ENCODE measurements at places on chromosomes 16 and 17.

GRCh38 chr17:42251115-42251514, 25.1 kb downstream of the STAT5B start:
- DNase-seq, result no peak

- DNase-seq, result no peak
Observed at GRCh38 chr16:85573696-85574641, 39.2 kb upstream of the GSE1 start.

GRCh38 chr16:80305410-80305809, 235.4 kb upstream of the DYNLRB2 start:
- no peak for DNase-seq

- no peak for DNase-seq
Observed at GRCh38 chr16:67652578-67653127, 7.4 kb downstream of the ACD start.

DNA sequence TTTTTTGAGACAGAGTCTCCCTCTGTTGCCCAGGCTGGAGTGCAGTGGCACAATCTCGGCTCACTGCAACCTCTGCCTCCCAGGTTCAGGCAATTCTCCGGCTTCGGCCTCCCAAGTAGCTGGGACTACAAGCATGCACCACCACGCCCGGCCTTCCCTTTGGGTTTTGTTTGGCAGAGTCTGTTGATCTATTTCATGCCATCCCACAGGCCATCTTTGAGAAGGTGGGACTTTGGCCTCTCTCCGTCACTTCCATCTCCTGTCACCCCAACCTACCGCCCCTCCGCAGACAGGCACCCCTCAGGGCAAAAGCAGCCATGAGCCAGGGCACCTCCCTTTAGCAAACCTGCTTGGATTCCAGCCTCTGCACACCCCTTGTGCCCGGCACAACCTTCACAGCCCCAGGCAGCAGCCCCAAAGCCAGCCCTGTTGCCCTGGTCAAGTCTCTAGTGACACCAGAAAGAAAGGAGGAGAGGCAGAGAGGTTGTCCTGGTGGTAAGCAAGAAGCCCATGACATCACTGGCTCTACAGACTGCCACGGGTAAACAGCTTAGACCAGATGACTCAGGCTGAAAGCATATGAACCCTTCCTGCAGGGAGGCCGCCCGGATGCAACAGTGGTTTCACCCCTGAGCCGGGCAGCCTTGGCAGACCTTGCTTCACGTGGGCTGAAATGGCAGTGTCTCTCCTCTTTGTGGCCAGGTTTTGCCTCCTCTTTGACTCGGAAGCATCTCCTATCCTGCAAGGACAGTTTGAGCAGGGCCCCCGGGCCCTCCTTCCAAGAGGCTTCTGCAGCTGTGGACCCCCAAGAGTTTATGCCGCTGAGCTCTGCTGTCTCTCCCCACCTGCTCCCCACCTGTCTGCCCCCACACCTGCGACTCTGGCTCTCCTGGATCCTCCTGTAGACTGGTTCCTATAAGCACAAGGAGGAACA, 8.1 kb upstream of the TIMP2 start:
- DNase-seq, result no peak

DNA sequence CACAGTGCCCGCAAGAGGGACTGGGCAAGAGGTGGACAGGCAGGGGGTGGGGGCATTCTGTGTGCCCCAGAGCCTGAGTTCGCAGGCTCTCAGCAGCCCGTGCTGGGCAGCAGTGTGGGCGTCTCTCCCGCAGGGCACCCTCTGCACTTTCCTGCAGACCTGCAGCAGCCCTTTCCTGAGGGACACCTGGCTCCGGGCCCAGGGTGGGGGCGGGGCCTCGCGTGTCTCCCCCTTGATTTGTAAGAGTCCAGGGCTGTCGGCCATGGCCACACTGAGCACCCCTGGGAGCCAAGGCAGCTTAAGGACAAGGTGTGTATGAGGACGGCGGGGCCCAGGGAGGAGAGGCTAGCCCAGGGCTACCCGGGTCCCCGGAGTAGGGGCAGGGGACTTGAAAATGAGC, 33.4 kb upstream of the SLC38A10 start:
- no peak for DNase-seq

DNA sequence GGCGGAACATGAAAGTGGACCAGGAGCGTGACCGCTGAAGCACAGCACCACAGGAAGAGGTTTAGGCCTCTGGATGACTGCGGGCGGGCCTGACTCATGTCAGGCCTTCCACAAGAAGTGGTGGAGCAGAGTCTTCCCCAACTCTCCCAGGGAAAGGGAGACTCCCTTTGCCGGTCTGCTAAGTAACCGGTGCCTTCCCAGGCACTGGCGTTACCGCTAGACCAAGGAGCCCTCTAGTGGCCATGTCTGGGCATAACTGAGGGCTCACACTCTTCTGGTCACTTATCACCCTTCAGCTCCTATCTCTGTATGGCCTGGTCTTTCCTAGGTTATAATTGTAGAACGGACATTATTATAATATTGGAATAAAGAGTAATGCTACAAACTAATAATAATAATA, 1931.9 kb downstream of the TP53TG3F start:
- peak; percentile 9 for DNase-seq

- DNase-seq, result no peak
Observed at GRCh38 chr17:34368946-34369500, 6.0 kb upstream of the CCL1 start.

DNA sequence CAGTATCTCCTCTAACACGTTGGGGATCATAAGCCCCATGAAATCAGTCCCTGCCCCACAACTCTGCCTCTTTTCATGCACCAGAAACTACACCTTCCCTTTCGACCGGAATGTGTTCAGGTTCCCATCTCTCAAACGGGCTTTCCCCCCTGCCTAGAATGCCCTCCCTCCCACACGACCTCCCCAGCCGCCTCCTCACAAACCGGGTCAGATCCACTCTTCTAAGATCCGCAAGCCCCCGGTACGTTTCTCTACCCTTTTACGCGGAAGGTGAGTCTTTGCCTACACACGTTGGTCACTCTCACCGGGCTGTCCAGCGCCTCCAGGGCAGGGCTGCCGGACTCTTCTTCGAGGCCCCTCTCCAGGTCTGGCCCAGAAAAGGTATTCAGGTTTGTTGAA, 708 bp downstream of the DHX33 start:
- DNase-seq, result no peak

DNA sequence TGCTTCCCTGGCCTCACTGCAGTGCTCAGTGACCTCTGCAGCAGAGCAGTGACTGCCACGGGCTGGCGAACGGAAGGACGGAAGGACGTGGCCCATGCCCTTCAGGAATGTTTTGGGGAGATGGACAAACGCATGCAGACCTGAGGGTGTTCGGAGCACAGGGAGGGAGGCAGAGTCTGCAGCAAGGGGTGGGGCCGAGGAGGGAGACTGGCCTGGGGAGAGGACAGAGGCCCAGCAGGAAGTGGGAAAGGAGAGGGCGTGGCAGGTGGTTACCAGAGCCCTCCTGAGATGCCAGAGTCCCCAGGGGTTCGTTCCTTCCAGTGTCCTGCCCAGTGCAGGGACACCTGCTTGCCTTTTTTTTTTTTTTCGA, 21.9 kb downstream of the ADORA2B start:
- DNase-seq, result peak; percentile 47

DNA sequence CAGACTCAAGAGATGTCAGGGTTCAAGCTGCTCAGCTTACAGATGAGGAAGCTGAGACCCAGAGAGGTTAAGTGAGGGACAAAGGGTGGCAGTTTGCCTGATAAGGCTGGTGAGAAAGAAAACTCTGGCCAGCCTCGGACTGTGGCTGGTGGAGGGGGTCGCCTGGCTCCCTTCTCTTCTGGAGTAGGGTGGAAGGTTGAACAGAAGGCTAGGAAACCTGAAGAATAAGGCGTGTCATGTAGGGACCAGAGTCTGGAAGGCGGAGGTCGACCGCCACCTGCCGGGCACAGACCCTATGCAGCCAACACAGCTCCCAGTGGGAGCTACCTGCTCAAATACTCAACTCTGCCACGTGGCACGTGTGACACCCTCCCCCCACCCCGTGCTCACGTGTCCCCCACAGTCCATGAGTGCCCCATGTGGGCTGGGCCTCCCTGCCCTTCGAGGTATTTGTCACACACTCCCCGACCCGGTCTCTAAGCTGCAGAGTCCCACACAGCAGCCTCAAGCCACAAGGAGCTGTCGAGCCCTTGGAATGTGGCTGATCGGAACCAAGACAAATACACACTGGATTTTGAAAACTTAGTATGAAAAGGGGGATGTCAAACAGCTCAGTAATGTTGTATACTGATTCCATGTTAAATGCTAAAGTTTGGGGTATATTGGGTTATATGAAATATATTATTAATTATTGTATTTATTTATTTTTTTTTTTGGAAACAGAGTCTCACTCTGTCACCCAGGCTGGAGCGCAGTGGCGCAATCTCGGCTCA, 11.8 kb downstream of the HID1 start:
- DNase-seq, result peak; percentile 40

GRCh38 chr16:70680495-70681381, 5.1 kb downstream of the MTSS2 start:
- no peak for DNase-seq

GRCh38 chr17:41625602-41626001, 1.2 kb upstream of the KRT17 start:
- DNase-seq, result no peak

DNA sequence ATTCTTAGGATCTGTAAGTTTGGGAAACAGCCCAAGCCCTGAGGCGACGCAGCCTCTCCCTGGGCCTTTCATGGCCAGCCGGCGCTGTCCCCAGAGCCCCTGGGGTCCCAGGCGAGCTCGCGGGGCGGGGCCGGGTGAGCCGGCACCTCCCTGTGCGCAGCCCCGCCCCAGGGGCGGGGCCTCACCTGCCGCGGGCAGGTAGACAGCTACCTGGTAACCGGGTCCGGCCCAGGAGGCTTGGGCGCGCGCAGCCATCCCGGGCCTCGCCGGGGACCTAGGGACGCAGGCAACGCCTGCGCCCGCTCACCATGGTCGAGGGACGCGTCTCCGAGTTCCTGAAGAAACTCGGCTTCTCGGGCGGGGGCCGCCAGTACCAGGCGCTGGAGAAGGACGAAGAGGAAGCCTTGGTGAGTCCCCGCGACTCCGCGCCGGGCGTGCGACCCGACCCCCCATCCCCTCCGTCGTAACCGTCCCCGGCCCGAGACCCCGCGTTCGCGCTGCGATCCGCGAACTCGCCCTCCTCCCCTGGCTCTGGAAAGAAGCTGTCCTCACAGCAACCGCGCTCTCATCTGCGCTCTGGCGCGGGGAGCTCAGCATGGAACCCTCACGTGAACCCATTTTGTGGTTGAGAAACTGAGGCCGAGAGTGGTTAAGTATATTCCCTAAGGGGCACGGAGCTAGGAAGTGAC, at the start of gene ATP2C2:
ATP2C2 (plus strand) TSS at position 231 of the 689 bp plus-strand sequence; CDS start at position 309, 78 bp downstream.
- no peak for DNase-seq

GRCh38 chr16:86354641-86355513, 155.4 kb upstream of the FOXF1 start:
- DNase-seq, result no peak

DNA sequence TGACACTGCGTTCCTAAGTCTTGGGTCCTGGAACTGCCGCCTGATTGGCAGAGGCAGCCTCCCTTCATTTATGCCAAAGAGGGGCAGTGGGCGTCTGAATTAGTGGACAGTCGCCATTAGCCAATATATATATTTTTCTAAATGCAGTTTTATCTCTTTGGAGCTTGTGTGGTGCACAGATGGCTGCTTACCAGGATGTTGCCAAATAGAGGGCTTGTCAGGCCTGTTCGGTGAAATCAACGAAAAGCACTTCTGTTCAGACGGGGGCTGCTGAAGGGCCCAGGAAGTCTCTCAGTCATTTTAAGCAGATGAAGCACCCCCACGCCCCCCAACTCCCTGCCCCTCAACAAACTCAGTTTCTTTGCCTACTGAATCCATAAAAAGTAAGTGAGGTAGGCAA, 66.0 kb downstream of the RAP1GAP2 start:
- DNase-seq, result no peak

- DNase-seq, result no peak
Observed at GRCh38 chr16:78988361-78988969, 612.1 kb downstream of the MAF start.

- no peak for DNase-seq
Observed at GRCh38 chr17:49224198-49224996, 6.2 kb downstream of the PHOSPHO1 start.

DNA sequence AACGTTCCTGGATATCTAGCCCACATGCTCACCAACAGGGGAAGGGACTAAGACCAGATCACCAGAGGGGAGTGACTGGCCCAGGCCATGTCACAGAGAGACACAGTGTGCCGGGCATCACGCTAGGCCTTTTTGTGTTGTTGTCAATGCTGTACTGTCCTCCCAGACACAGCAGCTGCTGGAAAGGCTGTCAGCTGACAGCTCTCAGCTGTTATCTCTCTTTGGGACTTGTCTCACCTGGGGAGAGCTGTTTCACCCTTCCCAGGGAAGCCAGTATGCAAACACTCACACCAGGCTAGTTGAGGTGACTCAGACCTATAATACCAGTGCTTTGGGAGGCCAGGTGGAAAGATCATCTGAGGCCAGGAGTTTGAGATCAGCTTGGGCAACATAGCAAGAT, 19.4 kb downstream of the UNC45B start:
- no peak for DNase-seq

- DNase-seq, result no peak
Observed at GRCh38 chr17:76200354-76200753, 39.9 kb downstream of the RNF157 start.

- DNase-seq, result no peak
Observed at GRCh38 chr16:2881783-2882649, 999 bp upstream of the FLYWCH2 start.

GRCh38 chr16:4098501-4098900, 17.7 kb downstream of the ADCY9 start:
- no peak for DNase-seq
